Right forelimb (tissue), 1 donor: ENCODE measurements at places on chromosomes 3 and 15.

DNA sequence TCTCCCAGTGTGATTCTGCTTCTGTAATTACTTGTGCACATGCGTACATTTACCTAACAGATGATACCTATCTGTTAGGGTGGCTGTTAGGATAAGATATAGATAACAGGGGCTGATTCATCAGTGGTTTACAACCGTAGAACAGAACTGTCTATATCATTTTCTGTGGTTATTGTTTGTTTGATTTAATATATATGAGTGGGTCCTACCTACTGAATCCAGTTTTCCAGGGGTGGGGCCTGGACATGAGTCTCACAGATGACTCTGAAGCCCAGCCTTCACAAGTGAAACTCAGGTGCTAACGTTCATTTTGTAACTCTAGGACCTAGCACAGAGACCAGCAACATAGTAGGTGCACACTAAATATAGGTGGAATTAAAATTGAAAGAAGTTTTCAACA is 10.4 kb upstream of the ACAP2 start:
- no peak for DNase-seq

DNA sequence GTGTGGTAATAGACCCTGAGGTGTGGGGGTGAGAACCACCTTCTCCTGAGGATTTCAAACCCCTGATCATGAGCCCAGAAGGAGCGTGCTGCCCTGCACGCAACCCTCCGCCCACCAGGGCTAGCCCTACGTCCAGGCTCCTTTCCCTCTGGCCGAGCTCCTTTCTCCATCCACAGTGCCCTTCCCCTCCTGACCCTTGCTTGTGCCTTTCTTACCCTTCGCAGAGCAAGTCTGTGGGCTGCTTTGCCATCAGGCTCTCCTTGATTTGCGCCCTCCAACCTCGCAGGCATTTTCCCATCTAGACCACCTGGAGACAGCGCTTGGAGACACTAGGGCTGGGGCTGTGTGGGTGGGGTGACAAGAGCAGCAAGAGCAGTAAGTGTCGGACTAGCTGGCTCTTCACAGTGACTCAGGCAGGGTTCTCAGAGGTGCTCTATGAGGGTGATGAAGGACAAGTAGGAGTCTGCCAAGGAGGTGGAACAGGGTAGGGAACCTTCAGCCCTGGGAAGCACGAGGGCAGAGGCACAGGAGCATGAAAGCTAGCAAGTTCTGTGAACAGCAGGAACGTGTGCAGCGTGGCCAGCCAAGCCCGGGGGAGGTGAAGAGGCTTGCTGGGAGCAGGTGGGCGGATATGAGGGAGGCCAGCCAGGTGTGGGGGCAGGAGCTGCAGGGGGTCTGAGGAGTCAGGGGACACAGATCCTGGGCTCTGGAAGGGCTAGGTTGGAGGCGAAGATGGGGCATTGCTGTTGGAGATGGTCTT is 2.5 kb upstream of the SLC38A3 start:
- no peak for DNase-seq

DNA sequence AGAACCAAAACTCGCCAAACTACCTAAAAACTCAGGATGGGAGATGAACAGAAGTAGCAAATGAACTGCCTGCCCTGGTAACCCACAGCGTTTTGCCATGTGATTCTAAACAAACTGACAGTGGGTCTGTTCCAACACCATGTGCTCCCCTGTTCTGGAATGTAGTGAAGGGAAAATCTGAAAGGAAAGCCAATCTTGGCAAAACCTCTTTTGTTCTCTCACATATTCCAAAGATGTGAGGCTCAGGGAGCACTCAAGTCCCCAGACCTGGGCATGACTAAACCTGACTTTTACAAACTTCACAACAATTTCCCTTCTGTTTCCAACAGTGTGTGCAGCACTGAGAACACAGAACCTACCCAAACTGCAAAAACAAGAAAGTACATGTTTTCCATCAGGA is 116.1 kb downstream of the IMPG2 start:
- DNase-seq: no peak

GRCh38 chr3:151035072-151035471 is 50.4 kb upstream of the MED12L start:
- DNase-seq: no peak

- no peak for DNase-seq
These were observed 919.7 kb upstream of the NR2F2 start for GRCh38 chr15:95410757-95411156.

DNA sequence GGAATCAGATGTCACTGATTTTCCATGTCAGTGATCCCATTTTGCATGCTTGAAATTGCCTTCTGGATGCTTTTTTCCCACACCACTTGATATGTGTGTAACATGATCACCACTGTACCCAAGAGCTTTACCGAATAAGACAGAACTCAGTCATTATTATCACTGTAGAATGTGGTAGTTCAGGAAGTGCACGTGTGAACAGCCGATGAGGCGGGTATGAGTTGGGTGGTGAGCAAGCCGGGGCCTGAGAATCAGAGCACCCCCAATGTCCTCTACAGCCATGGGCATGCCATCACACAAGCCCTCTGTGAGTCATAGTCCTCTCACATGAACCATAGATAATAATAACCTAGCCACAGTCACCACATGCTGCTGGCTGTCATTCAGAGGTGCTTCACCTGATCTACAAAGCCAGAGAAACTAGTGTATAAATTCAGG is 470.8 kb downstream of the SOX2 start:
- no peak for DNase-seq

- no peak for DNase-seq
These were observed 28.5 kb downstream of the BTLA start for GRCh38 chr3:112470788-112471187.
